ENCODE measurements at places on chromosomes 11 and 22.

GRCh38 chr22:44760476-44760875, 8.1 kb downstream of the ARHGAP8 start:
- no peak for DNase-seq

DNA sequence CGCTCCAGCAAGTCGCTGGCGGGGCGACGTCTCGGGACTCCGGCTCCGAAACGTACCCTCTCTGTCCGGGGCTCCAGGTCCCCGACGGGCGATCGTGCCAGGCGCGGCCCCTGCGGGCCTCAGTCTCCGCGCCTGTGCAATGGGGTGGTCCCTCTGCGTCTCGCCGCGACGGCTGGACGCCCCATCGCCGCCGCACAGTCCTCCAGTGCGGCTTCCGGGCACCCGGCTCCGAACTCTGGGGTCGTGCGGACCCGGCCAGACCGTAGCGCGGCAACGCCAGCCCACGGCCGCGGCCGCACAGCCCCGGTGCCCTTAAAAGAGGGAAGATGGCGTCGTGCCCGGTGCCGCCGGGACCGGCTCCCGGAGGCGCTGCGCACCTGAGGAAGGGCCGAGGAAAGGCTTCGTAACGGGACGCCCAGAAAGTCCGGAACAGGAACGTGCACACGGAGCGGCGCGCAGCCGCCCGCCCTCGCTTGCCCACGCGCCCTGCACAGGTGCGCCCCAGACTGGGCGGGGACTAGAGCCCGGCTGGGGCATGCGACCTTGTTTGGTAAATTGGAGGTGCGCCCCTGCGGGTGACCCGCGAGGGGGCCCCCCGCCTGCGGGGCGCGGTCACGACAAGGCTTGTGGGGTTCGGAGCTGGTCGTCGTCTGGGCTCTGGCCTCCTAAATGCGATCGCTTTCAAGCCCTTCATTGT, 525 bp downstream of the BIK start:
- peak; percentile 24 for DNase-seq

DNA sequence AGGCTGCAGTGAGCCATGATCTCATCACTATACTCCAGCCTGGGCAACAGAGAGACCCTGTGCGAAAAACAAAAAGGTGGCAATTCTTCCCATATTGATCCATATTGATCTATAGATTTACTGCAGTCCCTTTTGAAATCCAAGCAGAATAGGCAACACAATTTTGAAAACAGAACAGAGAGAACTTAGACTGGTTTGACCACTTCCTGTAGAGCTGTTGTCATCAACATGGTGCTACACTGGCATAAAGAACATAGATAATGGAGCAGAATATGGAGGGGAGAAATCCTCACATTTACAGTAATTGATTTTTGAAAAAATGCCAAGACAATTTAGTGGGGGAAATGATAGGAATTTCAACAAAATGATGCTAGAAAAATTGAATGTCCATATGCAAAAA, 34.1 kb downstream of the GRK3 start:
- no peak for DNase-seq

GRCh38 chr11:120780239-120780638, 243.7 kb upstream of the TBCEL start:
- DNase-seq, result no peak

DNA sequence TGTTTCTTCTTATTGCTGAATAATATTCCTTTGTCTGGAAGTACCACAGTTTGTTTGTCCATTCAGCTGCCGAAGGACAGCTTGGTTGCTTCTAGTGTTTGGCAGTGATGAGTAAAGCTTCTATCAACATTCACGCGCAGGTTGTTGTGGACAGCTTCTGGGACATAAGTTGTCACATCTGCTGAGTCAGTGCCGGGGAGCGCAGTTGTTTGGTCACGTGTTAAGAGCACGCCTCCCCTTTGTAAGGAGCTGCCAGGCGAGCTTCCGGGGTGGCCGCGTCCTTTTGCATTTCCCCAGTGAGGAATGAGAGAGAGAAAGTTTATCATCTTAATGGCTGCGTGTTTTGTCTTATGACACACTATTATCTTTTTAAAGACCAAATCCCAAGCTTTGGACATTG, 30.3 kb downstream of the SAMM50 start:
- DNase-seq, result no peak

DNA sequence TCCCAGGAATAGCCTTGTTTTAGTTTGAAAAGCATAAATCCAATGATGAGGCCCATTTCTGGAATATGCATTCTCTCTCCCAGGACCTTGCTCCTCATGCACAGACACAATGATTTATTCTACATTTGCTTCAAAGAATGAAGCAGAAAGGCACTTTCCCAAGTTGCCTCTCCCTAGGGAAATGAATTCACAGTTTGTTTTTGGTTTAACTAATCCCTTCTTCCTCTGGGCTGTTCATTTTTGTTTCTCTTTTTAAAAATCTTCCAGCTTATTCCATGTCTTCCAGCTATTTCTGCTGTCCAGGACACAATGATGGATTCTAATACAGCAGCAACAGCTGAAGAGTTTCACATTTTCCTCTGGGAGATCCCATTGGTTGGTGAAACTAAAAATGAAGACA, 1529.2 kb upstream of the TENM4 start:
- DNase-seq, result no peak

- no peak for DNase-seq
These were observed 6.6 kb upstream of the MRGPRG start for GRCh38 chr11:3225159-3225758.

- no peak for DNase-seq
These were observed 2.4 kb downstream of the LARGE1 start for GRCh38 chr22:33917744-33918406.

- DNase-seq, result no peak
These were observed 803.5 kb downstream of the BRD1 start for GRCh38 chr22:49023879-49024774.

DNA sequence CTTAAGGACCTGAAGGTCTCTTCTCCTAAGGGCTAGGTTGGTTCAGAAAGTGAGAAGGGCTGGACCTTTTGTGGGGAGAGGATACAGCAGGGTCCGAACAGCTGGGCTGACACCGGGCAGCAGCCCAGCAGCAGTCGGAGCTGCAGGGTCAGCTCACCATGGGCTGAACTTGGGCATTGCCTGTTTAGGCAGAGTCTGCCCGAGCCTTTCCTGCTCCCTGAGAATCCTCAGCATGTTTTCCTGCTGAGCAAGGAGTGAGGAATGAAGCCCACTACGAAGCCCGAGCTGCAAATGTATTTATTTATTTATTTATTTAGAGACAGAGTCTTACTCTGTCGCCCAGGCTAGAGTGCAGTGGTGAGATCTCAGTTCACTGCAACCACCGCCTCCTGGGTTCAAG, 83.9 kb downstream of the PTPRJ start:
- DNase-seq, result no peak

- no peak for DNase-seq
These were observed 20.8 kb upstream of the TXNRD2 start for GRCh38 chr22:19962246-19962908.

- no peak for DNase-seq
These were observed 15.4 kb downstream of the P2RY6 start for GRCh38 chr11:73287400-73288101.

DNA sequence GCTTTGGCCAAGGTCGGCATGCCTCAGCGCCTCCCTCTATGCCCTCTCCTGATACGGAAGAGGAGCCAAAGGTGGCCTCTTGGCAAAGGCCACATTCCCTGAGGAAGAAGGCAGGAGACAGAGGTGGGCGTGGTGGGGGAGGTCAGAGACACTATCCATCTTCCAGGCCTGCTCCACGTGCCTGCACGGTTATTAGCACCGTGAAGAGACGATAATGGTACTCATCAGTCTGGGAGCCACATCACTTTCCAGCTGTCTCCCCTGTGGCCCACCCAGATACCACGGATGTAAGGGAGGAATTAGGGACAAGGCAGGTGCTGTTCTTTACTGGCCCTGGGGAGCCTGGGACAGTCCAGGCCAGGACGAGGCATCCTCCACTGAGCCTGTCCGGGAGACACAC, 354.3 kb downstream of the MN1 start:
- DNase-seq, result no peak

- DNase-seq, result no peak
These were observed 33.3 kb downstream of the MARK2 start for GRCh38 chr11:63871962-63872799.

- DNase-seq, result peak; percentile 79
These were observed 7.5 kb downstream of the GP1BB start for GRCh38 chr22:19730655-19731360.

DNA sequence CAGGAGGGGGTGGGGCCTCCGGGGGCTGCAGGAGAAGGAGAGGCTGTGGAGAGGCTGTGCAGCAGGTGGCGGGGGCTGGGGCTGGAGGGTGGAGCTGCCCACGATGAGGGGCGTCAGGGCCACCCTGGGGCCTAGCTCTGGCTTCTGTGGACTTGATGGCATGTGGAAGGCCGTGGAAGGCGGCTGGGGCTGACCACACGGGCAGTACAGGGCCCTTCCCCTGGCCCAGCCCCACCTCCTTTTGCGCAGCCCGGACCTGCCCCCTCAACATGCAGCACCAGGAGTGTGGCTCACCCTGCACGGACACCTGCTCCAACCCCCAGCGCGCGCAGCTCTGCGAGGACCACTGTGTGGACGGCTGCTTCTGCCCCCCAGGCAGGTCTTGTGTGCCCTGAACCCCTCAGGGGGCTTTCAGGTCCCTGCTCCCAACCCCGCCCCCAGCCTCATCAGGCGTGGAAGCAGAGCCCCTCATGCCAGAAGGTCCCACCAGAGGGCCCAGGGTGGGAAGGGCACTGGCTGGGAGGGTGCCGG, 6.1 kb downstream of the MUC5B start:
- DNase-seq, result no peak

DNA sequence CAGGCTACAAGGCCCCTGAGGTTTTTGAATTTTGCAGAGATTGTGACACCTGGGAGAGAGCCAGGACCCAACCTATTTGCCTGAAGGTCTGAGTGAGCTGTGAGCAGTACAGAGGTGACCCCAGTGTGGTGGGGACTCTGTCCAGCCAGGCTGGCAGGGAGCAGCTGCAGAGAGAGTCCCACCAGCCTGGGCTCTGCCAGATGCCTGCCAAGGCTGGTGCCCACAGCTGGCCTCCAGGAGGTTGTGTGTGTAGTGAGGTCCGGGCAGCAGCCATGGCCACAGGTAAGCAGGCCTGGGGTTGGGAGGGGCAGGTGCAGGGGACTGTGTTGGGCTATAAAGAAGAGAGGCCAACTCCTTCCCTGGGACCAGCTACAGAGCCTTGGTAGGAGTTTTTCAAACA, 144.8 kb downstream of the CRYBB2 start:
- no peak for DNase-seq

DNA sequence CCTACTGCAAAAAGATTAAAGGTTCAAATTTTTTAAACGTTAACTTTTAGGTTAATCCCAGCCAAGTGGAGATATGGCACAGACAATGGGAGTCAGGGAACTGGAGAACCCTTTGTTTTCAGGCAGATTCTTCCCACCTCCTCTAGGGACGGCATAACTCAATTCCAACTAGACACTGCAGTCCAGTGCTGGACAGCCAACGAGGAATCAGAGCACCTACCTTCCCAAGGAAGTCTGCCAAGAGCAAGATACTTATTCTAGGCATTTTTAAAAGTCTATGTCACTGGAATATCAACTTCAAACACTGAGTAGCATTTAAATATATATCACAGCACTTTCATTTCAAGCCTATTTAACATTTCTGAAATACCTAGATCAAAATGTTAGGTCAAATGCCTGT, 7.3 kb downstream of the CADM1 start:
- no peak for DNase-seq

GRCh38 chr11:119599864-119600541, 129.0 kb downstream of the NECTIN1 start:
- DNase-seq, result no peak

- DNase-seq, result no peak
These were observed 78.1 kb downstream of the KIAA1671 start for GRCh38 chr22:25030636-25031035.

- DNase-seq, result no peak
These were observed 26.7 kb downstream of the ALG8 start for GRCh38 chr11:78112582-78113275.

- no peak for DNase-seq
These were observed 6.1 kb downstream of the CARNS1 start for GRCh38 chr11:67421430-67422031.

- no peak for DNase-seq
These were observed 119.3 kb upstream of the OR9Q1 start for GRCh38 chr11:57904376-57904775.

- DNase-seq, result no peak
These were observed 819.8 kb downstream of the OPCML start for GRCh38 chr11:132712466-132712865.

DNA sequence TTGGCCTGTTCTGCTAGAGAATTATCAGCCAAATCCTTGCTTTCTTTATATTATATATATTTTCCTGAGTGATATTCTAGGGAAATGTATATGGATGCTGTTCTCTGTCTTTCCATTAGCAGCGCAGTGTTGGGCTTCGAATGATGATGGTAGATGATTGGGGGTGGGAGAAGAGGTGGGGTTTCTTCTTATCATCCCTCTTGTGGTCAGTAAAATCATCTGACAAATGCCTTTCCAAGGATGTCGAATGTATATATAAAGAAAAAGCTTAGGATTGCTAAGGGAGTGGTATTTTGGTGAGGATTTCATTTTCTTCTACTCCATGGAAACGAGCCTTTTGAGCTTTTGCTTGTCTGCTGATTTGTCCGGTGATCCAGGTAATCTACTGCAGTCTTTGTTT, 48.9 kb downstream of the ARHGEF12 start:
- no peak for DNase-seq

Data from activated CD4-positive, alpha-beta T cell treated with anti-CD3 and anti-CD28 coated beads for 1 hour (primary cell).